ENCODE measurements at places on chromosomes 5 and 9.

DNA sequence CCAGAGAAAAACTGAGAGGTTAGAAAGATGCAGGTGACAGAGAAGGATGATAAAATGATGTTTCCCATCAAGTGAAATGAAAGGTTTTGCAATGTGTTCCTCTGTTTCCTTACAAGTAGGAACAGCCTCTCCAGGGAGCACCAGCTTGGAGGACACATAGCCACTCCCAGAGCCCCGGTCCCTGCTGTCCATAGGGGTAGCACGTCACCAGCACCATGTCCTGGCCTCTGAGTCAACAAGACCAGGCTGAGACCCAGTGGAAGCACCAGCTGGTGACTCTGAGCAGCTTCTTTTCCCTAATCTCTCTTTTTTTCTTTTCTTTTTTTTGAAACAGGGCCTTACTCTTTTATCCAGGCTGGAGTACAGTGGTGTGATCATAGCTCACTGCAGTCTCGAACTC lies 19.4 kb upstream of the HMCN2 start:
- no peak for DNase-seq

GRCh38 chr9:108297073-108297472 lies 558.7 kb downstream of the ACTL7B start:
- peak; percentile 34 for DNase-seq

DNA sequence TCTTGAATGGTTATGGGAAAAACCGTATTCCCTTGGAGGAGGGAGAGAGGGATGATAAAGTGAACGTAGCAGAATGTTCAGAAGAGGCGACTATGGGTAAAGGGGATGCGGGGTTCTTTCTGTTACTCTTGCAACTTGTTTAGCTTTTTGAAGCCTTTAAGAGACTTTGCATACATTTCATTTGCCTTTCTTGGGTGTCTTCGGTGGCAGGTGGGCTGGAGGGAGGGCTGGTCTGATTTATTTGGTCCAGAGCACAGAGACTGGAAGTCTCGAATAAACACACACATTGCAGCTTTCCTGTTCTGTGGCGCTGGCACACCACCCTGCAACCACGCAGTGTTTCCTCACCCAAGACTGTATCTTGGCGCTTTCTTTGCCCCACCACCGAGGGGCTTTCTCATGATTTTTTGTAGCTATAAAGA lies 23.2 kb downstream of the TTF1 start:
- no peak for DNase-seq

DNA sequence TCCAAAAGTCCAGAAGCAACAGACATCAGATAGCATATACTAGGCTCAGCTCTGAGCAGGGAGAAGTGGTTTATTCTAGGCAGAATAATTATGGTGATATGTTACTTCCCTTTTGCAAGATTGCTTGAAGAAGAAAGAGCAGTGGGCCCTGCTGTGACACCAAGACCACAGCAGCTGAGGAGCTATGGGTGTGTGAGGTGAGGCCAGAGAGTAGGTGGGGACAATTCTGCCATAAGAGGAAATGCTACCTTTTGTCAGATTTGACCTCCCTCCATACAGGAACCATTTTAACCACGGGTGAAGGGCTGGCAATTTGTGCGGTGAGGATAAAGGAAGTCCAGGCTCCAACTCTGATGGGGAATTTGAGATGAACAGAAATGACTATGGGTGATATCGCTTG lies 51.3 kb downstream of the TNFSF15 start:
- no peak for DNase-seq

DNA sequence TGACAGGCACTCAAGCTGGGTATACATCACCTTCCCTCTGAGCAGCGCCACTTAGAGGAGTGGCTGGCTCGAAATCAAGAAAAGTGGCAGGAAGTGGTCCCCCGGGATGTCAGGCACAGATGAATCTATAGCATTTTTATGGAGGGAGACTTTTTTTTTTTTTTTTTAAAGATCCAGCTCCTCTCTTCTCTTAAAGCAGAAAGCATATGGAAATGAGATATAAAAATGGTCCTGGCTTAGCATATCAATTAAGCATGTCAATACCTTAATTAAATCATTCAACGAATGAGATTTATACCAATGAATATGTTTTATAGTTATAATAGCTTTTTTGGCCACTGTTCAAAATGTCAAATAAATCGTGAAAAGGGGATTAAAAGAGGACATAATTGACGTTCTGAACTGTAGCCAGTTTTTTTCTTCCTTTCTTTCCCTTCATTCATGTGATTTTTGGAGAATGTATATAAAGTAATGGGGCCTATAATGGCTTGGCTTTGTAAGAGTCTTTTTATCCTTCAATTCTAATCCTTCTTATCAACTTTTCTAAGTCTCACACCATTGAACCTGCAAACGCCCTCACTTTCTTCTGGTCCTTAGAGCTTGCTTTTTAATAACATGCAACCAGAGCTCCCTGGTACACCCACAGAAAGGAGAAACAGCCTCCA lies 319.2 kb upstream of the PANK3 start:
- no peak for DNase-seq

DNA sequence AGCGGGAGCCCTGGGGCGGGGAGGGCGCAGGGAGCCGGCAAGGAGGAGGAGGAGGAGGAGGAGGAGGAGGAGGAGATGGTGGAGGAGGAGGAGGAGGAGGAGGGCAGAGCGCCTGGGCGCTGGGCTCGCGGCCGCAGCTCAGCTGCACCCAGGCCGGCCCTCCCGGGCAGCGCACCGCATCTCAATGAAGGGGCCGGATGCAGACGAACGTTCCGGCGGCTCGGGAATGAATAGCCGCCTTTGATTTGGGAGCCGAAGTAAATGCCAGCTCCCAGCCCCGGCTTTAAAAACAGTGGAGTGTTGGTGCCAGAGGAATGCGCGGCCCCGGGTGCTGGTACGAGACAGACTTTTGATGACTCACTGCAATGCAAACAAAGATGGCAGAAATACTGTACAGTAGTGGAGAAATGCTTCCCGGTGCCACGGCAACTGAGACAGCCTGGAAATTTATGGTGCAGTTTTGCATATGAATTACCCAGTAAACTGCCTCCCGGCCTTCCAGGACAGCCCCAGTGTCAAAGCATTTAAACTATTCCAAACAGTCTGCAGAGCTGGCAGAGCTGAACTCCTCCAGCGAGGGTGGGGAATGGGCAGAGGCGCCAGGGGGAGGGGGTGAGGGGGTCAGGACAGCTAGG lies 43.1 kb downstream of the NACC2 start:
- peak; percentile 38 for DNase-seq

DNA sequence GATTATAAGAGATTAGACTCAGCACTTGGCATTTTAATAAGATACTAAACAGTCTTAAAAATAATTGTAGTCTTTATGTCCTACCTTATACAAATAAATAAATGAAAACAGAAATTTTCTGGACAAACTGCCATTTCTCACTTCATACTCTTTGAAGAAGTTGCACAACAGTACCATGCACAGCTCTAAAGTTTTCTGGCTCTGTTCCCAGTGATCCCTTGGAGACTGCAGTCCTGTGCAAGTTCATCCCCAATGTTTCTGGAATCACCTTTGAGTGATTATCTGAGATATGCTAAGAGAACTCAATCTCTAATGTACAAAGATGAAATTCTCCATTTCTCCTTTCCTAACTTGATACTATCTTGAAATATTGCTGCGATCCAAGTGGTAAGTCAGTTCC lies 330.4 kb upstream of the EDIL3 start:
- DNase-seq = no peak

DNA sequence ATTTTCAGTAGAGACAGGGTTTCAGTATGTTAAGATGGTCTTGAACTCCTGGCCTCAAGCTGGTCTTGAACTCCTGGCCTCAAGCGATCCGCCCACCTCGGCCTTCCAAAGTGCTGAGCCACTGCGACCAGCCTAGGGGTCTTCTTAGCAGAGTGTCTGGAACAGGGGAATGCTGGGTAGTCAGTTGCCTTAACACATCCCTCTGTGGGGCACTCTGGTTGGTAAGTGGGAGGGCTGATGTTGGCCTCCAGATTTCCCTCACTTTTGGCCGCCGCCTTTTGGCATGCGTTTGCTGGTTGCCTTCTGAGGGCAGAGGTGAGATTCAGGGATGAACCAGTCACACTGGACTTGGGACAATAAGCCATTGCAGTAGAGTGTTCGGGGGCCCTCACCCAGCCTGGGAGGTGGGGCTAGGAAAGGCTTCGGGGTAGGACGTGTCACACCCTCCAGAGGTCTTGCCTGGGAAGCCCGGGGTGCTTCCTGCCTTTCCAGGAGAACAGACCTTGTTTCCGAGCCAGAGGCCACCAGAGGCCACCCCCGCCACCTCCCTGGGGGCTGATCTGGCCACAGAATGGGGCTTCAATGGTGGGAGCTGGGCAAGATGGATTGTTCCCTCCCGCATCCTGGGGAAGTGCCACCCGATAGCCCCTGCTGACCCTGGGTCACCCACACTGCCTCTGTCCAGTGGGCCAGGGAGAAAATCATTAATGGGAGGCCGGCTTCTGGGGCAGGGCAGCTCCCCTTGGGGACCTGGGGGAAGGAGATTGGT lies 13.3 kb downstream of the FGF18 start:
- no peak for DNase-seq

DNA sequence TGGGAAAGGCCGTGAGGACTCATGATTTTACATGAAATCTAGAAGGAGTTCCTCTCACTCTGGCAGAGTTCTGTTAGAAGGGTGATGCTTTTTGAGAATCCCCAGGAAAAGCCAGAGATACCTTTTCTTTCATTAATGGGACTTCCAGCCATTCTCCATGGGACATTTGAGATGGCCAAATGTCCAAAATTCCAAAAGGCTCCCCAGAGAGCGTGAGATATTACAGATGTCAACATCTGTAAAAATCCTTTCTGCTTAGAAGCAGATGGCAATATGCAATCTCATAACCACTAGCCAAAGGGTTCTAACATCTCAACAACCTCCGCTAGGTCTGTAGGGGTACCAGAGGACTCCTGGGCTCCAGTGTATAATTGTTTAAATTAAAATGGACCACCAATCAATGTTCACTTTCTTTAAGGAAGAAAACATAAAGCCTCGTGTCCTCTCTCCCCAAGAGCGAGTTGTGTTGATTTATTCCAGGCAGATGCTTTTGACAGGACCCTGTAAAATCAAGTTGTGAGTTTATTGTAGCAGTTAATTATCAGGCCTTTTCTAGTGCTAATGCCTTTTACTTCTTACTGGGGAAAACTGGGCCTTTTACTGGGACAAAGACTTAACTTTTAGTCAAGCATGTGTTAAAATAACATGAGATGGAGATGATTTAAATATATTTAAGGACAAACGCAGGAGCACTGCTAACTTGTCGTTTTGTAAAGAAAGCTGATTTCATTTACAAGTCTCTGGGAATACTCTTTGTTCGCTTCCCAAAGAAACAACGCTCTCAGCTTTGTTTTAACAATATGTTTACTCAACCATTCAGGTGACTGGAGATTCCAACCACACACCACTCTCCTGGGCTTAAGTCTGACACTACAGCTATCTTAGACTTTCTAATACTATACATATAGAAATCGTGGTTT lies 4.8 kb downstream of the GAS1 start:
- DNase-seq = no peak

DNA sequence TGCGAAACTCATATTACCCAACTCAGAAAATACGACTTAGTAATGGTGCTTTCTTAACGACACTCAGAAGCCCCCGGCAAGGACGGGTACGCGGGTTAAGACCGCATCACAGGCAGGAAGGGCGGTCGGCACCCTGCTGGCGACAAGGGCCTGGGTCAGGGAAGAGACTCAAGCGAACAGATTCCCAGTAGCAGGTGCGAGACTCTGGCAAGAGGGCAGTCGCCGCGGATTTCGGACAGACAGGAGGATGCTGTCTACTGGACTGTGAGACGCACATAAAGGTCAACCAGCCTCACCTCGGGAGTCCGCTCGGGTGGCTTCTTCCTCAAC lies 398 bp downstream of the RAPGEF6 start:
- DNase-seq = no peak

DNA sequence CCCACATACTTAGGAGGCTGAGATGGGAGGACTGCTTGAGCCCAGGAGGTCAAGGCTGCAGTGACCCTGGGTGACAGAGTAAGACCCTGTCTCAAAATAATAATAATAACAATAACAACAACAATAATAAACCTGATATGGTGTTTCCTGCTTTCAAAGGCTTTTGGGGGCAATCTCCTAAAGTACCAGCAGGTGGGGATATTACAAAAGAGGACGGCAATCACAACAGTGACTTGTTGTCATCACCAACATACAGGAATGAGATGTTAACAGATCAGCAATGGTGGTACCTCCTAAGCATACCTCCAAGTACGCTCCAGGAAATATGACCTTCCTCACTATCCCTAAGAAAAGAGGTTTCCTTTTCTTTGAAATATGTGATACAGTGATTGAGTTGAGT lies 91.1 kb upstream of the RNF180 start:
- no peak for DNase-seq

DNA sequence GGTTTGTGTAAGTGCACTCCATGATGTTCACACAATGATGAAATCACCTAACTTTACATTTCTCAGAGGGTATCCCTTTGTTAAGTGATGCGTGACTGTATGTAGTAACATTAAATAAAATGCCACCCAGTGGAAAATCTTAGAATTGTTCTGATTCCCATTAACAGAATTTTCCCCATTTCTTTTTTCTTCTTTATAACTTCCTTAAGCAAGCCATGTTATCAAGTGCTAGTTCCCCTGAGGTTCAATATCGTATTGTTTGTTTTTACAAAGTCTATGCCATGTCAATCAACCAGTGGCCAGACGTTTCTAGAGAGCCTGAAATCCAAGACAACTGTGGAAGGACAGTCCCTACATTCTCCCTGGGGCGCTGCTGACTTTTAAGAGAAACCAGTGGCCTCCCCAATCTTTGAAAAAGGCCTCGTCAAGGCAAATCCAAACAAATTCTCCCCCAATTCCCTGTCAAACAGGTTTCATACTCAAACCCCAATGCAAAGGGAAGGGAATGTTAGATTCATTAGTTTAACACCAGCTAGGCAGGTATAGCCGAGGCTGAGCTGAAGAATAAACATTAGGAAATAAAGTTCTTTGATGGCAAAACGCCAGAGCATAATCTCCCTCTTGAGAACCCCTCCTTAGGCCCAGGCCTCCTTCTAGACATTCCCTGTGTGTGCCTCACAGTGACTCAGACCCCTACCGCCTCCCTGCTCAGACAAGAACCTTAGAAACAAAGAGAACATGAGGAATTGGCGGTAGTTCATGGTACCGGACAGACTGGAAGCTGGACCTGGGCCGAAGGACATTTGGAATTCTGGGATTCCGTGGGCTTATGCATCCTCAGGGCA lies 198.7 kb downstream of the GNA14 start:
- DNase-seq = peak; percentile 85

- no peak for DNase-seq
These were observed 120.7 kb downstream of the RNF180 start for GRCh38 chr5:64286381-64286780.

GRCh38 chr5:160467555-160468362 lies 46.1 kb downstream of the PTTG1 start:
- no peak for DNase-seq

GRCh38 chr9:33677961-33678360 lies 117.4 kb upstream of the PRSS3 start:
- no peak for DNase-seq

DNA sequence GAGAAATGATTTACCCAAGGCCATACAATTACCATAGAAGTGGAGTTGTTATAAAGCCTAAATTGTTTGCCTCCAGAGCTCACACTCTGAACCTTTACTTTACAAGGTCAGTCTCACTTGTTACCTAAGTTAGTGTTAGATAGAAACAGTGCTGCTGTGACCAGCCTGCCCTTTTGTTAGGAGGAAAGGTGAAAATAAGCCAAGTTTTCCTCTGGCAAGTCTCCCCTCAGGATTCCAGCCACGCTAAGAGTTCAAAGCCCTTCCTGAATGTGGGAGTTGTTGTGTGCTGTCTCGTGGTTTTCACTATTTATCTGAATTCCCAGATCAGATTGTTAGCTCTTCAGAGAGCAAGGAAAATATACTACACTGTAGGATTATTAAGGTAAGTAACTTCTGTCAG lies 260.0 kb downstream of the SGCD start:
- no peak for DNase-seq

GRCh38 chr9:126424511-126424910 lies 97.9 kb downstream of the MVB12B start:
- no peak for DNase-seq
